ENCODE measurements at places on chromosomes 5 and 9.

DNA sequence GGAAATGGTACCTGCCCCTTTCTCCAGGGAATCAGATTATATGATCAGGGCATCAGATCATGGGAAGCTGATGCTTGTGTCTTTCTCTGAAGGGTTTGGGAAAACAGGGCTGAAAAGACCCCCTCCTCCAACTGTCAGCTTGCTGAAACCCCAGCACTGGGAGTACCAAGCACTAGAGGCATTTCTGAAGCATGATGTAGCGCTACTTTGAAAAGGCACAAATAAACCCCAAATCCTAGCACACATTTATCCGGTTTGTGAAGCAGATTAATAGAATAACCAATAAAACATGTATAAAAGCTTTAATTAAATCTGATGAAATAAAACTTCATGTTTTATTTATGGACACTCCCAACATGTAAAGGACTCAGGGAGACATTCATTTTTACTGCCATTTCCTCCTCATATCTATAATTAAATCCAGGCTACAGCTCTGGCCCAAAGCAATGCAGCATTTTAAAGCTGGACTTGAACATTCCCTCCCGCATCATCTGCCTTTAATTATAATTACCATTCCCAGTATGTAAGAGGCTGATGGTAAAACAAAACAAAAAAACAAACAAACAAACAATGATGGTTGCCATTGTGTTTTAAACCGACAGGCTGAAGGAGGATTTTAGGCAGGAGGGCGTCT lies 298.2 kb upstream of the RFX3 start:
- no peak for DNase-seq

DNA sequence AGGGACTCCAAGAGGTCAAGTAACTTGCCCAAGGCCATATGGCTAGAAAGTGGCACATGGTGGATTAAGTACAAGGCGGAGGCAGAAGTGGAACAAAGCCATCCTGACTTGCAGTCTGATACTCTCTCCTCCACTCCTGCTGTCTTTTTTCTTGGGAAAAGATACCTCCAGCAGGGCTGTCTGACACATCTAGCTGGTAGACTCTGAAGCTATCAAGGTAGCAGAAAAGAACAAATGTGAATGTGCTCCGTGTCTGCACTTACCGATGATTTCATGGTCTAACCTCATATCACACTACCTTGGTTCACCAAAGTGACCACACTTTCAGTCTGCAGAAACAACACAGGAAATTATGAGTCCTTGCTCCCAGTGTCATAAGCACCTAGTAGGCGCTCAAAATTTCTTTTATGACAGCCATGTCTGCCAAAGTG lies 284.8 kb downstream of the CRB2 start:
- no peak for DNase-seq

GRCh38 chr5:5941486-5941885 lies 436.9 kb downstream of the MED10 start:
- DNase-seq: no peak

GRCh38 chr5:80757290-80757689 lies 102.5 kb upstream of the DHFR start:
- no peak for DNase-seq

DNA sequence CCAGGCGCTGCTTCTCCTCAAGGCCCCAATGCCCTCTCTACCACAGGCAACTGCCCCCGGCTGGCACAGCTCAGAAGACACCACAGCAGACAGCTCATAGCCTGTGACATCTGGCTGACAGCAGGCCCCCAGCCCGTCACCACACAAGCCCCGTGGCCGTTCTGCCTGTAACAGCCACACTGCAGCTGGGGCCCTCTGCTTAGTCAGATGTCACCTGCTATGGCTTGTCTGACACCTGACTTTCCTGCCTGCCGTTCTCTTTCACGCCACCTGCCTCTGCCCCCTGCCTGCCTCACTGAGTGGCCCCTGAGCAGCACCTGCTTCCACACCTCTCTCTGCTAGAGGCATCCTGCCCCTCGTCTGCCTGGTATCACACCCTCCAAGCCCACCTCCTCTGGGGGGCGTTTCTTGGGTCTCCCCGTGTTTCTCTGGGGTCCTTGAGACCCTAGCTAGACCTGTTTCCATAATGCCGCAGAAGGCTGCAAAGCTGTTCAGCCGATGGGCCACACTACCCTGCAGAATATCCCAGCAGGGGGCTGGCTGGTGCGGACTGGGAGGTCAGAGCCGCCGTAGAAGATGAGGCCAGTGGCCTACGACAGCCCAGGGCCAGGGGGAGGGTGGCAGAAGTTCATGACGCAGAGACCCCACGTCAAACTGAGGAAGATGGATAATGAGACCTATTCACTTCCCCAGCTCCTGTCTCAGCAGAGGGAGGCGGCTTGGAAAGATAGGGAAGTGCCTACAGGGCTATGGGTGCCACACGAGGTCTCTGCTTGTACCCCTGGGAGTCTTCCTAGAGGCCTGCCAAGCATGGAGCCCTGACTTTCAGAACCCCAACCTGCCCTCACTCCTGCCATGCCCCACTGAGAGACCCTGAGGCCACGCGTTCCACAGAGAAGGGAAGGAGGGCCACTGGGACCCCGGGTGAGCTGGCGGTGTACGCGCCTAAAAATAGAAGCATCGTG lies 95.1 kb downstream of the ZNF354C start:
- no peak for DNase-seq

- DNase-seq: no peak
Observed at GRCh38 chr5:126603402-126603991, 2.8 kb downstream of the PHAX start.

GRCh38 chr5:16490911-16491310 lies 25.3 kb upstream of the ZNF622 start:
- DNase-seq: no peak

DNA sequence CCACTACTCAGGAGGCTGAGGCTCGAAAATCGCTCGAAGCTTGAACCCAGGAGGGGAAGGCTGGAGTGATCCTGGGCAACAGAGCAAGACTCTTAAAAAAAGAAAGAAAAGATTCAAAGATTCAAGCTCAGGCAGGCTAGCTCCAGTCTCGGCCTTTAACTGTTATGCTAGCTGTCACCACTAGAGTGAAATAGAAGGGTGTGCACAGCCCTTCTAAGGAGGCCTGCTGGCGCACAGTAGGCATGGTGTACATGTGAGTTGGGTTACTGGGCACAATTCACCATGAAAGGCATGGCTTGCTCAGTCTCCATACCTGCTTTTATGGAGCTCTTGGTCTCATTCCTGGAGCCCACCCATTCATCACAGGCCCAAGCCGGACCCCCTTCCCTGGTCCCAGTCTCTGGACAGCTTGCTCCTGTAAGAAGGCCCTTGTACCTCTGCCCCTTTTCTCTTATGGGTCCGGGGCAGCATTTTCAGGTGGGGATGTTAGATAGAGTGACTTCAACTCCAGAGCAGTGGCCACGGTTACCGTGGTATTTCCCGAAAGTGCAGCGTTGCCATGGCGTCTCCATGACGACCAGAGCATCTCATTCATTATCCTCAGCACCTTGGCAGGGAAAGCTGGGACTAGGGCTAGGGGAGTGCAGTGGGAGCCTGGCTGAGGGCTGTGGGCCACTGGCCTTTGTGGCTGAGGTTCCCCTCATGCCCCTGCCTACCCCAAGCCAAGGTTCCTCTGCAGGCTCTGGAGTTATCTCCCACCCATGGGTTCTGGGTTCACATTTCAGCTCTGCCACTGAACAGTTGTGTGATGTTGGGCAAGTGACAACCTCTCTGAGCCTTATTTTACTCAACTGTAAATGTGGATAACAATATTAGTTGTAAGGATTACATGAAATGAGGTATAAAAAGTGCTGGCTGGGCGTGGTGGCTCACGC lies 5.7 kb downstream of the NDST1 start:
- no peak for DNase-seq

GRCh38 chr5:6729386-6730310 lies 16.4 kb downstream of the TENT4A start:
- DNase-seq: peak; percentile 50

DNA sequence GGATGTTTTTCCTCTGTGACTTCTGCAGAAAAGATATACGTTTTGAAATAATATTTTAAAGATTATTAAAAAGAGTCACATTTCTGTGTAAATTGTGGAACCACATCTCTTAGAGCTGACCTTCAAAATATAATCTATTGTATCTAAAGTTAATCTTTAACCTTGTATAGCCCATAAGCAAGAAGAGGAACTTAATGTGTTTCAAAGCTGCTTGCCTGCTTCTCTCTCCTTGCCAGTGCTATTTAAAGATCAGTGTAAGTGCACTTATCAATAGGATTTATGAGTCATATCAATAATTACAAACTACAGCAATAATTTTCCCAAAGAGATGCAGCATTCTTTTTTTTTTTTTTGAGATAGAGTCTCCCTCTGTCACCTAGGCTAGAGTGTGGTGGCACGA lies 29.4 kb upstream of the GDA start:
- DNase-seq: no peak

DNA sequence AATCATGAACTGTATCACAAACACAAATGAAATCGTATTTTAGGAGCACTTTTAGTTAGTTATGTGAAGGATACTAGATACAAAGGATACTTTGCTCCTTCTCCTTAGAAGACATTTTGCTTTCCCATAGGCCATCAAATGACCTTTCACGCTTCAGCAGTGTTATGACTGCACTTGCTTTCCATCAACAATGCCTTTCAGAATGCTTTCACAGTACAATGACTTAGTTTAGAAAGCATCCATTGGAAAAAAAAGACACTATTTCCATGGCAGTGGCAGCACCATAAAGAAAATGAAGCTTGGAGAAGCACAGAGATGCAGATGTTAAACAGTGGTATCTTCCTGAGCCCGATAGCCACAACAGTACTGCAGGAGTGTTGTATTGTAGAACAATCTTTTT lies 203.9 kb downstream of the PCSK1 start:
- DNase-seq: no peak

DNA sequence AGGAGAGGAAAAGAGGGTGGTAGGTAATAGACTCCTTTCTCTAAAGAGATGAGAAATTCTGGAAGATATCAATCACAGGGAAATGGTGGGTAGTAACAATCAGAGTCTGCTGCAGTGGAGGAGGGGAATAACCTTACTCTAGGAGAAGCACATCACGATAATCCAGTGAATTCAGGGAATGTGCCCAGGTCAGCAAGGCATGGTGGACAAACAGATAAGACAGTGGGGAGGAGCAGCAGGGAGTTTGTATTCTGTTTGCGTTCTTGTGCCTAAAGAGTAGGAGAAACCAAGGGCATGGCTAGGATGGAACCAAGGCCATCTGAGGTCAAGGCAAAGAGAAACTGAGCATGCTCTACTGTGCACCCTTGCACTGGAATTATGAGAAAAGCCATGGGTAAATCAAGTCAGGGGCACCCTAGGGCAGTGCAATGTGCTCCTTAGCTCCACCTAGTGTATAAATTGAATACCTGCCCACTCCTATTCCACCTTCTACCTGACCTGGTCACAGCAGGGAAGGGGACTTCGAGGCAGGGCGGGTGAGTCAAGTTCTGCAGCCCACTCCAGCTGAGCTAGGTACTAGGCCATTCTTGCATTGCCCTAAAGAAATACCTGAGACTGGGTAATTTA lies 31.6 kb downstream of the RETREG1 start:
- no peak for DNase-seq

GRCh38 chr5:147902609-147903115 lies 3.7 kb downstream of the C5orf46 start:
- no peak for DNase-seq

- DNase-seq: no peak
Observed at GRCh38 chr5:10914741-10915480, 153.9 kb upstream of the DAP start.

GRCh38 chr9:92632641-92633040 lies 37.3 kb downstream of the IPPK start:
- DNase-seq: no peak

GRCh38 chr5:149403923-149404745 lies 25.0 kb upstream of the IL17B start:
- DNase-seq: peak; percentile 63

GRCh38 chr9:91628892-91629291 lies 205.3 kb upstream of the NFIL3 start:
- DNase-seq: no peak

DNA sequence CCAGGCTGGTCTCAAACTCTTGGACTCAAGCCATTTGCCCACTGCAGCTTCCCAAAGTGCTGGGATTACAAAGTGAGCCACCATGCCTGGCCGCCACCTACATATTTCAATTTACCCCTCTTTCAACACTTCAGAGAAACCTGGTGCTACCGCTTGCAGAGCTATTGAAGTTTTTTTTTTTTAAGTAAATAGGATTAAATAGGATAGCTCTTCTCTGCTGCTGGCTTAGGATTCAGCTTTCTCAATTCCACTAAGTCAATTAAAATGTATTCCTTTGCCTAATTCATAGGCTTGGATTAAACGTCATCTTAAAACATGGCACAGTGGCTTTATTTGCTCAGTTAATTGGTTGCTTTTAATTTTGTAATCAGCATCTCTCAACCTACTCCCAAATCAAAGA lies 41.0 kb downstream of the KIAA1191 start:
- no peak for DNase-seq

GRCh38 chr5:154593071-154593470 lies 115.0 kb upstream of the HAND1 start:
- peak; percentile 49 for DNase-seq

DNA sequence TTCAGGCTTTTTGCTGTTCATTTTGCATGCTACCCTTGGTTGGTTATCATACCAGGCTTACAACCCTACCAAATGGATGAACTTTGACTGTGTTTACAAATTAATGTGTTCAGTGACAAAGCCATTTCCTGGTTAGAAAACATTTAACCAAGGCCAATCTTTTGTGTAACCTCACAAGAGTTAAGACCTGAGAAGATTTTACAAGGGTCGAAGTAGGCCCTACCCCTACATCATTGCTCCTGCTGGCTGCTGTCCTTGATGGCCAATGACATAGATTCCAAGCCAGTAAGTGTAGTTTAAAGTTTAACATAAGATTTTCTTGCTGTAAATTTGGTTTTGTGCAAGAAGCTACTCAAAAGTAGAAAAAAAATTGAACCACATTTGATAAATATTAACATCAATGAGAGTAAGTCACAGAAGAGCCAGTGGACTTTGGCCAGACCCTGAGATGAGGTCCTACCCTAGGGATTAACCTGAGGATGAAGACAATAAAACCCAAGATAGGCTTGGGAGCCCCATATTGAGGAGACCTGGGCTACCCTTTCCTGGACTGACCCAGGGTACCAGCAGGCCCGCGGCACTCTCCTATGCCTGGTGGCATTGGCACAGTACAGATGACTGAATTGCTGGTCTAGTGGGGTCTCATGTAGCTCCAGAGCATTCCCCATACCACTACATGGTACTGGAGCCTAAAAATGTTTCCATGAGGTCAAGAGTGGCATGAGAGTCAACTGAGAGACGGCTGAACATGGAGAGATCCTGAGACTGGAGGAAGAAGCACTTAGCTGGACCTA lies 8.3 kb downstream of the C1QTNF3 start:
- DNase-seq: no peak

GRCh38 chr9:115038178-115038577 lies 79.8 kb downstream of the TNC start:
- no peak for DNase-seq

GRCh38 chr5:145983446-145983845 lies 47.1 kb downstream of the SH3RF2 start:
- peak; percentile 73 for DNase-seq

DNA sequence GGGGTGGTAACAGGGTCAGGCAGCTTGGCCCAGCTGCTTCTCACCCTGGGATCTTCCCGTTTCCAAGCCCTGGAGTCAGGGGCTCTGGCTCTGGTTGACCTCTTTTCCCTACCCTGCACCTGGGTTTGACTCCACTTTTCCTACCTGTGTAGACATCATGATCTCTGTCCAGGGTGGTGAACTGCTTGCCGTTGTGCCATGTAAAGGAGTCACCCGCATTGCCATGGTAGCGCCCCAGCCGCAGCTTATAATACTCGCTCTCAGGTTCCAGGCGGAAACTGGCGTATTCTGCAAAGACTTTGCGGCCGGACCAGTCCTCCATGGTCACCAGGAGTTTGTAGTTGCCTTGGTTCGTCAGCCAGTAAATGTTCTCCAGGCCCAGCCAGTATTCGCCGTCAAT lies 30.9 kb downstream of the ANGPTL2 start:
- DNase-seq: no peak

- DNase-seq: no peak
Observed at GRCh38 chr5:115568668-115569067, 24.1 kb upstream of the FEM1C start.
